Heart left ventricle (tissue), 16 donors: ENCODE measurements at places on chromosomes 12 and 14.

DNA sequence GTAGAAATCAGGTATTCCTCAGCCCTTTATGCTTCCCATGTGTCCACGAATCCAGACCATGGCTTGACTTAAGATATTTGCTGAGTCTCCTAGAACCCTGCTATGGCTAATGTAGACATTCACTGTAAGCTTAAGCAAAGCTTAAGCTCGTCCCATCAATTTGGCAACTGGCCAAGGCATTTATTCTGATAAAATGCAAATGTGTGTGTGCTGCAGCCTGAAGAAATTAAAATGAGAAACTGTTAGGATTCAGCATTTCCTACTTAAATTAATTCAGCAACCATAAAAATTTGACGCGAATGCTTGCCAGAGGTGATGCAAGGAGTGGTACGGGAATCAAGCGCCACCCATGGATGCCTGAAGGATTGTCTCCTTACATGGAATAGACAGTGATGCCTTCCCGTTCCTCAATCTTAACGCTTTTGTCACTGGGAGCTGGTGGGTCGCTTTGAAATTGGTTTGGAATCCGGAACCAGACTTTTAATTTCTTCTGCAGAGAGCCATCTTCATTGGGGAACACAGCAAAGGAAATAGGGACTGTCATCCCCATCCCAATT, 13.2 kb downstream of the HEBP1 start:
- DNase-seq: no peak

DNA sequence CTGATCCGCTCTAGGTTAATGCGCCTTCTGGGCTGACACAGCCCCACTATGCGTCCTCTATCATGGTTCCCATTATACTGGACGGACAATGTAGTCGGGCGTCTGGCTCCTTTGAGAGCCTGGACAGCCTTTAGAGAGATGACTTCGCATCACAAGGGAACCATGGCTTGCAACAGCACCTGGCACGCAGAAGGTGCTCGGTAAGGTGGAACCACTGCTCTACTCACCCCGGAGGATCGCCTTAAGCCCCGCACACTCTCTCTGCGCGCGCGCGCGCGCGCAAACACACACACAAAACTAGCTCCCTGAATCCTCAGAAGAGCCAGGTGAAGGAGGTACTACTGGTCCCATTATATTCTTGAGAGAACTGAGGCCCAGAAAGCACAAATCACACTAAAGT, 7.1 kb downstream of the MAP3K12 start:
- DNase-seq: no peak

DNA sequence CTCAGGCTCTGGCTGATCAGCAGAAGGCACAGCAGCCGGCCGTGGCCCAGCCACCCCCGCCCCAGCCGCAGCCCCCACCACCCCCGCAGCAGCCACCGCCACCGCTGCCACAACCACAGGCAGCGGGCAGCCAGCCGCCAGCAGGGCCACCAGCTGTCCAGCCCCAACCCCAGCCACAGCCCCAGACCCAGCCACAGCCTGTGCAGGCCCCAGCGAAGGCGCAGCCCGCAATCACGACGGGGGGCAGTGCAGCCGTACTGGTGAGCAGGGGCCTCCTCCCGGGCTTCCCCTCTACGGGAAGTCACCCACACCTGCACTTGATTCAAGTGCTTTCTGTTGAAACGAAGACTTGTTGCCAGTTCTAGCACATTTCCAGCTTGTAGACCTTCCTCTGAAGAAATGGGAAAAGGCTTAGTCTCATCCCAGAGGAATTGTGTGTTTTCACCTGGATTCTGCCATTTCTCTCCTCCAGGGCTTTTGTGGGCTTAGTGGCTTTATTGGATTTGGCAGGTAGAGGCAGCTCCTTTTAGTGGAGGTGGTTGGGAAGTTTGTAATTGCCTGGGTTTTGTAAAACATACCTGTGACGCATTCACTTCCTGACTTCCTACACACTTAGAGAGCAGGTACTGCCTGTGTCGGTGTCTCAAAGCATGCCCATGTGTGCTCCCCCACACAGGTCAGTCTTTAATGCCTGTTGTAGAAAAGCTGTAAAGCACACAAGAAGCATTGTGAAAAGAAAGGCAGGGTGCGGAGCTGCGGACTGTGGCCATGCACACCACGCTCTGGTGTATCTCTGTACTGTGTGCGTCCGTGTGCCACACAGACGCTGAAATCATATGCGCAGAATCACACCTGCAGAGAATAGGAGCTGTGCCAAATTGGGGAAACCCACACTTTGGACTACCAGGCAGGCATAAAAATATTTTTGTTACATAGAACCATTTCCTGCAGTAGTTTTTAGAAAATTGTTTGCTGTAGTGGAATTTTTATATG, 90.5 kb downstream of the DDX51 start:
- DNase-seq: no peak

GRCh38 chr12:116697716-116698115, 40.2 kb downstream of the SPRING1 start:
- peak; percentile 39 for DNase-seq

- no peak for DNase-seq
These were observed 62.0 kb downstream of the DYRK2 start for GRCh38 chr12:67710582-67710981.

GRCh38 chr14:79043194-79043889, 873.2 kb downstream of the NRXN3 start:
- DNase-seq: no peak

DNA sequence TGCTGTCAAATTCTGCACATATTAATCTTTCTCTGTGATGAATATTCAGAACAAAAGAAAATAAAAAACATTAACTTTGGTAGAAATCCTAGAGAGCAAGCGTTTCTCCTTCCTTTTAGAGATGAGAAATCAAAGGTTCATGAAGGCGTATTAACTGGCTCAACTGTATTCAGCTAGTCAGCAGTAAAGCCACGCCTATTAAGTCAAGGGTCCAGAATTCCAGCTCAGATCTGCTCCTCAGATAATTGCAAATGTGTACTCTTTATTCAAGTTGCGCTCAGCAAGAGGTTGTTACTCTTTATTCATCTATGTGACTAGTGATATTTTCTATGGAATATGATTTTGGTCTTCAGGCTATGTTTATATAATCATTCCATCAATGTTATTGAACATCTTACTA, 13.1 kb upstream of the POC1B start:
- DNase-seq: no peak

GRCh38 chr12:67459173-67459572, 189.4 kb upstream of the DYRK2 start:
- DNase-seq: no peak

- DNase-seq: no peak
These were observed 84.7 kb downstream of the GALNT4 start for GRCh38 chr12:89439941-89440340.

GRCh38 chr12:120981407-120981941, 3.1 kb downstream of the HNF1A start:
- DNase-seq: no peak

DNA sequence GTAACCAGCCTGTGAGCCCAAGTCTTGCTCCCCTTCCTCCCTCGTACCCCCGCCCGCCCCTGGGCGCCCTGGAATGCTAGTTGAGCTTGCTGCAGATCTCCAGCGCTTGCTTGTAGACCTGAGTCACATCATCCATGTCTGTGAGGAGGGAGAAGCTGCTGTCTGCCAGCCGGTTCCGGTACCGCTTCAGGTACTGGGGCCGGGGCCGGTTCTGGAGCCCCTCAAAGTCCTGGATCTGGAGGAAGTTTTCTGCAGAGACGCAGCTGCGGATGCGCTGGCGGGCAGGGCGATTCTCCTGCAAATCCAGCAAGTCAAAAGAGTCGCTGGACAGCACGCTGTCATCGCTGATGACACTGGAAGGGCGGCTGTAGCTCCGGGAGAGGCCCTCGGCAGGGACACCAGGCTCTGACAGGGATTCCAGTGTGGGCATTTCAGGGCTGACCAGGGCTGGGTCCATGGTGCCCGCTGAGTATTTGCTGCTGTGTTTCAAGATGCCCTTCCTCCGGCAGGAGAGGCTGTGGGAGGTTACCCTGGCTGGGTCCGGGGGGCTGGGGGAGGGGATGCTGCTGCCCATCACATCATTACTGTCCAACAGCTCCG, 71.9 kb downstream of the NUAK1 start:
- DNase-seq: no peak

- no peak for DNase-seq
These were observed 18.5 kb upstream of the DUSP6 start for GRCh38 chr12:89370850-89371249.

DNA sequence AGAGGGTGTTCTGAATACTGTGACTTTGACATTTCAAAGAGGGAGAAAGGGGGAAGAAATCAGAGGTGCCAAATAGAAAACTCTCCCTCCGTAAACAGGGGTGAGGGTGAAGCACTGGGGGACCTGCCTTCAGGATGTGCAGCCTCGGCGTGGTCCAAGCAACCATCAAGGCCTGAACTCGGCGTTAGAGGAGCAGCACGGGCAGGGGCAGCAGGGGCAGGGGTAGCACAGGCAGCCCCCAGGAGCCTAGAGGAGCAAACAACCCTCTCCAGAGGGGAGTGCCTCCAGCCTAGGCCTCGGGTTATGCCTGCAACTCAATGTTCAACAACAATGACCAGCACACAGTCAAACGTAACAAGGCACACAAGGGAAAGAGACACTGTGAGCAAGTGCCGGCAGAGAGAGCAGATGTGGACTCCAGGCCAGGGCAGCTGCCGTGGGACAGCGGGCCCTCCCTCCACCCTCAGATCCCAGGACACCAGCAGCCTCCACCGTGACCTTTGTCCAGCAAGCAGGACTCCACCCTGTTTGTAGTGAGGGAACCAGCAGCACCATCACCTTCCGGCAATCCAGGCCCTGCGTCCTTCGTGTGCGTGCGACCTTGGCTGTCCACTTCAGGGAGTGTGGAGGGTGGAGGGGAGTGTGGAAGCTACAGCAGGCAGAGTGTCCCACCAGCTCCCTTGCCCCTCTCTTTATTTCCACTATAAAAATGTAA, 18.0 kb downstream of the GALNT9 start:
- DNase-seq: no peak

DNA sequence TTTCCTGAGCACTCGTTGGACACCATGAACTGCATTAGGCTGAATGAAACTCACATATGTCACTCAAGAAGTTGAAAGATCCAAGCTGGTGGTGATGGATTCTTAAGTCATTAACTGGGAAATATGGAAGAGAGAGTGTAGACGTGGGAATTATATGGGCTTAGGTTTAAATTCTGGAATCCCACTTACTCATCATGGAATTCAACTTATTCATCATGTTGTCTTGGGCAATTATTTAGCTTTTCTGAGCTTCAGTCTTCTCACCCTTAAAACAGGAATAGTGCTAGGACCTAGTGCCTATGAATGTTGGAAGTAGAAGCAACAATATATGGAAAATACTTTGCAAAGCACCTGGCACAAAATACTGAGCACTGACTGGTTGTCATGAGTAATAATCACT, 292.4 kb upstream of the TBX3 start:
- DNase-seq: no peak

- DNase-seq: peak; percentile 62
These were observed 41.6 kb downstream of the DAD1 start for GRCh38 chr14:22547313-22547947.

- no peak for DNase-seq
These were observed 24.4 kb downstream of the TUNAR start for GRCh38 chr14:95901054-95901453.

GRCh38 chr14:60204104-60204842, 39.1 kb upstream of the DHRS7 start:
- DNase-seq: no peak

DNA sequence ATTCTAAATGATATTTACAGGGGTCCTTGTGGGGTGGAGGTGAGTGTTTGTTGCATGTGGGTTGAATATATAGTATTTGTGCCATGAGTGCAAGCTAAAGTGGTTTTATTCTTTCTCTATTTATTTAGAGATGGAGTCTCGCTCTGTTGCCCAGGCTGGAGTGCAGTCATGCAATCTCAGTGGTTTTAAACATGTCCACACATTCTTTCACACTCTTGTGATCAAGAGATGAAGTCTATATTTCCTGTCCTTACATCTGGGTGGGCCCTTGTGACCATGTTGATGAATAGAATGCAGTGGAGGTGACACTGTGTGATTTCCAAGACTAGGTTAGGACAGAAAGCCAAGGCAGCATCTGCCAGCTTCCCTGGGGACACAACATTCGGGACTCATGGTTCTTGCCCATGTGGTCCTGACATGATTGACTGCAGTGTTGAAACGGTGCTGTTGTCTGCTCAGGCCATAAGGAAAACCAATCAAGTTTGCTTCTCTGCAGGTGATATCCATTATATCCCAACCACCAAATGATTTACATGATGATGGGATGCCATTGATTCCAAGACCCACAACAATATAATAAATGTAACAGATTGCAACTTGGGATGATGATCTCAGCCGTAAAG, 172.6 kb downstream of the SUDS3 start:
- no peak for DNase-seq

GRCh38 chr14:104202259-104203070, 64.1 kb downstream of the KIF26A start:
- no peak for DNase-seq

DNA sequence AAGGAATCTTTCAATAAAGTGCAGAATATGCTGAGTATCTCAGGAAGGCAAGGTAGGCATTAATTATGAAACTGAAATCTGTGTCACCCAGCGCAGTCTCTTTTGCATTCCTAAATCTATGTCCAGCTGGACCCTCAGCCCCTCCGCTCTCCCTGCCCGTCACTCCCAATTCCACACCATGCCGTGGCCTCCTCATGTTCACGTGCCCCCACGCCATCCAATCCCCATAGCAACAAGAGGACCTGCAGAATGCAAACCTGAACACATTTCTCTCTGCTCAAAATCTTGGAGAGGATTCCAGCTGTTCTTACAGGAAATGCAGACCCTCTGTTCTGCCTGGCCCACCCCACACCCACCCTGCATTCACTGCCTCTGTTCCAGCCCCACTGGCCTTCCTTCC, 35.3 kb downstream of the KDM2B start:
- no peak for DNase-seq

GRCh38 chr12:130127912-130128789, 34.1 kb upstream of the FZD10 start:
- peak; percentile 48 for DNase-seq

- DNase-seq: no peak
These were observed 176.7 kb upstream of the NOS1 start for GRCh38 chr12:117538032-117538690.

GRCh38 chr14:30957813-30958370, 67.6 kb upstream of the AP4S1 start:
- no peak for DNase-seq

GRCh38 chr14:64614166-64614565, 64.4 kb downstream of the PPP1R36 start:
- no peak for DNase-seq

- DNase-seq: no peak
These were observed 242.5 kb downstream of the ADGRD1 start for GRCh38 chr12:131196220-131196619.

GRCh38 chr14:67359775-67360469, at the start of the genes ATP6V1D and EIF2S1:
Gene ATP6V1D, minus strand, starts transcription at chr14:67359804. Its CDS starts 106 bp downstream, at chr14:67359698.
Gene EIF2S1, plus strand, starts transcription at chr14:67360328. Its CDS starts 4,440 bp downstream, at chr14:67364768.
- DNase-seq: peak; percentile 100

- DNase-seq: no peak
These were observed 23.1 kb downstream of the SPIC start for GRCh38 chr12:101498252-101498651.

- no peak for DNase-seq
These were observed 7.0 kb downstream of the NIN start for GRCh38 chr14:50823762-50824636.

DNA sequence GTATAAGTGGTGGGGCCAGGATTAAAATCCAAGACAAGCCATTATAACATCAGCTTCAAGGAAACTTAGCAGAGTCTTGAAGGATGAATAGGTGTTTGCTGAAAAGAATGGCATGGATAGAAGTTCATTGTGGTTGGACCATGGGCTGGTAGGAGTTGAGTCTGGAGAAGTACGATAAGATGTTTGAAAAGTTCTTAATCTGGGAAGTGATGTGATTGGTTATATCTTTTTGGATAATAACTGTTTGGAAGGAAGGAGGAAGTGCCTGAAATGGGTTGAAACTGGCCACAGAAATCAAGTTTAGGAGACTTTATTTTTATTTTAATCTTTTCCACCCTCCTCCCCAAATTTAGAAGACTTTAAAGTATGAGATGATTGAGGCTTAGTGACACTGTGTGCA, 4.9 kb downstream of the DENR start:
- no peak for DNase-seq
